Naive thymus-derived CD8-positive, alpha-beta T cell (primary cell): ENCODE measurements at places on chromosomes 7 and 10. TPM values are rescaled to one million over a fixed set of nuclear protein-coding genes. Genes with fewer than 3 reads are reported as not detected.

The PIP gene
- total RNA-seq = not detected

The CFAP70 gene
- total RNA-seq = 6.7 TPM

The TEX36 gene
- total RNA-seq = not detected

The HOXA2 gene
- not detected for total RNA-seq

The ACBD7 gene
- 1.2 TPM for total RNA-seq

The HOXA5 gene
- total RNA-seq = not detected

The CLDN4 gene
- total RNA-seq = not detected

DNA sequence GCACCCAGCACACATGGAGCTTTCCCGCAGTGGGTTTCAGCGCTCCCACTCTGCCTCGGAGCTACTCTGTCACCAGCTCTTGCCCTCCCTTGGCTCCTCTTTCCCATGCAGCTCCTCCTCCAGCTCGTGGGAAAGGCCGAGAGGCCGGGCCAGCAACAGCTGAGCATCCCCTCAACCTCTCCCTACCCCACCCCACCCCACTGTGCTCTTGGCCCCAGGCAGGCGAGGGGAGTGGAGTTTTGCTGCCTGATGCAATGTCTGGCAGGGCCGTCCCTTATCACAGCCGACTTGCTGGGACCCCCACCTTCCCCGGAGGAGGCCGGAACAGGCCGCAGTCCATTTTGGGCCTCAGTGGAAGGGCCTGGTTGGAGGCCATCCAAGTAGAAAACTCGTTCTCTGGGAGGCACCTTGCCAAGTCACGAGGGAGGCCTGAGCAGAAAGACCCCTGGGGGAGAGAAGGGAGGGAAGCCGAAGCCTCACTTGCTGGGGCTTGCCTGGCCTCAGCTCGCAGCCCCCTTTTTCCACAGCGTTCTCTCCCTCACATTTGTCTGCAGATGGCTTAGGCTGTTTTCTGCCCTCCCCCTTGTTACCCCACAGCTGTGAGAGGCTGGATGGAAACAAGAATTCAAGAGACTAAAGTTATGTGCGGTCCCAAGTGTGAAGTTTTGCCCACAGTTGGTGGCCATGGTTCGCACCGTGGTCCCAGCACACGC, 35.3 kb downstream of the CHST3 start:
- DNase-seq = no peak

GRCh38 chr7:55587687-55588378, 15.5 kb upstream of the VOPP1 start:
- DNase-seq = no peak

- DNase-seq = peak; percentile 84
Observed at GRCh38 chr7:101244375-101245146, at the start of gene FIS1. Gene FIS1, minus strand, starts transcription at chr7:101245081. Its CDS starts 77 bp downstream, at chr7:101245004.

GRCh38 chr7:101507791-101508252, 121.3 kb downstream of the MYL10 start:
- peak; percentile 24 for DNase-seq

DNA sequence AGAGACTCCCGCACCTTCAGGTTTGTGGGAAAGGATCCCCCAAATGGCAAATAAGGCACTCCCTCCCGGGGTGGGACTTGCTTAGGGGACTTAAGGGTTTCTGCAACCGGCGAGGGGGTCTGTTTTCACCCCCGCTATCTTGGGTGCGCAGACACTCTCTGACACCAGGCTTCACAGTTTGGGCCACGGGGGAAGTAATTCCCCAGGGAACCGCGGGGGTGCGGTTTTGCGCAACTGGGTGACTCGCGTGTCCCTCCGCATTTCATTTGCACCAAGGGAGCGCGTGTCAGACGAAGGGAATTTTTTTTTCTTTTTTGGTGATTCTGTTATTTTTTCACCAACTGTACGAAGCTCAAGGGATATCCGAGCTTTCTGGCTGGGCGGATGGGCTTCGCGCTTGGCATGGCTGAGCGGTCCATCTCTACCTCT, 1.7 kb downstream of the GRM8 start:
- DNase-seq = no peak

- no peak for DNase-seq
Observed at GRCh38 chr10:90167174-90168064, 466.0 kb downstream of the KIF20B start.

GRCh38 chr7:105352018-105352612, 36.6 kb downstream of the SRPK2 start:
- DNase-seq = peak; percentile 66

DNA sequence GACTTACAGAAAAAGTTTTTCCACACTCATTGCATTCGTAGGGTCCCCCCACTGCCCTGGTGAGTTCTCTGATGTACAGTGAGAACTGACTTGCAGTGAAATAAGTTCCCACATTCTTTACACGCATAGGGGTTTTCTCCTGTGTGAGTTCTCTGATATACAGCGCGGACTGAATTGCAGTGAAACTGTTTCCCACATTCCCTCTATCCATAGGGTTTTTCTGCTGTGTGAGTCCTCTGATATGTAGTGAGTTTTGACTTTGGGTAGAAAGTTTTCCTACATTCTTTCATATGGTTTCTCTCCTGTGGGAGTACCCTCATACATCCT, 147.0 kb downstream of the GLRX3 start:
- DNase-seq = no peak
